ENCODE measurements at places on chromosomes 6 and 20.

- peak; percentile 82 for DNase-seq
Measured at GRCh38 chr6:137927777-137928218, 60.7 kb downstream of the TNFAIP3 start.

- DNase-seq, result no peak
Measured at GRCh38 chr6:63261820-63262219, 50.6 kb downstream of the FKBP1C start.

- DNase-seq, result no peak
Measured at GRCh38 chr6:42204768-42205282, 10.1 kb upstream of the GUCA1B start.

GRCh38 chr6:3707024-3707423 lies 44.5 kb downstream of the PXDC1 start:
- no peak for DNase-seq

- no peak for DNase-seq
Measured at GRCh38 chr20:53574259-53574789, 19.3 kb downstream of the ZNF217 start.

- no peak for DNase-seq
Measured at GRCh38 chr6:24891004-24891403, 44.8 kb downstream of the RIPOR2 start.

DNA sequence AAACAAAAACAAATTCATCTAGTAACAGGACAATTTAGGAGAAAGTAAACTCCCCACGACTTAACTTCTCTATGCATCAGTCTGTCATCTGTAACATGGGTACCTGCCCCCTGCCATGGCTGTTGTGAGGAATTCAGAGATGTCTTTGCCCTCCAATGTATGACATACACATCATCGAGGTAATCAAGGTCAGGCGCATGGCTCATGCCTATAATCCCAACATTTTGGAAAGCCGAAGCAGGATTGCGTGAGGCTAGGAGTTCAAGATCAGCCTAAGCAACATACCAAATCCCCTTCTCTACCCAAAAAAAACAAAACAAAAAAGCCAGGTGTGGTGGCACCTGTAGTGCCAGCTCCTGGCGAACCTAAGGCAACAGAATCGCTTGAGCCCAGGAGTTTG lies 9.0 kb downstream of the EEF1A1 start:
- DNase-seq, result no peak

DNA sequence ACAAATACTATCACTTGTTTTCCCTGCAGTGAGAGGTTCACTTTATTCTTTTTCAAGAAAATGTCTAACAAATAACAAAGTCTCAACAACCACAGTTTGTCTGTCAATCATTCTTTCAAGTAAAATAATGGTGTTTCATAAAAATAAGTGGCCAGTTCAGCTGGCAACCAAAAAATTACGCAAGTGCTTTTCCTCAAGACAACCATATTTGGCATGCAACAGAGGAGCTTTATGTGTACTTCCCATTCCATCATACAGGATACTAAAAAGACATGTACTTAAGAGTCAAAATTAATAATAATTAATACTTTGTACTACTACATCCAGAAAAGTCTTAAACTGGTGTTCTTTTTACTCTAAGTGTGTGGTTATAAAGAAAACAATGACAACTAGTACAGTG lies 34.6 kb downstream of the ATG5 start:
- no peak for DNase-seq

- DNase-seq, result no peak
Measured at GRCh38 chr6:132954222-132954621, 139.9 kb downstream of the RPS12 start.

- DNase-seq, result no peak
Measured at GRCh38 chr20:38139977-38140753, 24.9 kb downstream of the TGM2 start.

DNA sequence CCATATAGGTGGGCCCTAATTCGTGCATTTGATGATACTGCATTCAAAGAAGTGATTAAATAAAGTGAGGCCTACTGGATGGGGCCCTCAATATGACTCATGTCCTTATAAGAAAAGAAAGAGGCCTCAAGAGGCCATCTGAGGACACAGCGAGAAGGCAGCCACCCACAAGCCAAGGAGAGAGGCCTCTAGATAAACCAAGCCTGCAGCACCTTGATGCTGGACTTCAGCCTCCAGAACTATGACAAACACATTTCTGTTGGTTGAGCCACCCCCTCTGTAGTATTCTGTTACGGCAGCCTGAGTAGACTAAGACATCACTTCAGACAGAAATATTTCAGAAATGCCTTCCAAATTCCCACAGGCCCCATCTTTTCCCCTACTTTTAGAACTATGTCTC lies 82.5 kb upstream of the PLEKHG1 start:
- no peak for DNase-seq

DNA sequence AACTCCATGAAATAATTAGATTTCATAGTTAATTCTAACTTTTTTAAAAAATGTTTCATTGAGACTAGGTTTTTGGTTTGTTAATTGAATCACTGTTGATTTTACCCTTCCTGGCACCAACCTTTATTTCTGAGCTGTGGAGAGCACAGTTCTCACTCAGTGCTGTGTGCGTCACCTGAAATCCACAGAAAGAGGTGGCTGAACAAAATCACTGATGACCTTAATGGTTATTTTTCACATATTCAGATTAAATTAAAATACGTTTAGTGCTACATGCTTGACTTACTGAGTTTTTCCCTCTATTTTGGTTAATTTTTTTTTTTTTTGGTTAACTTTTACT lies 89.4 kb downstream of the SLC16A10 start:
- no peak for DNase-seq

DNA sequence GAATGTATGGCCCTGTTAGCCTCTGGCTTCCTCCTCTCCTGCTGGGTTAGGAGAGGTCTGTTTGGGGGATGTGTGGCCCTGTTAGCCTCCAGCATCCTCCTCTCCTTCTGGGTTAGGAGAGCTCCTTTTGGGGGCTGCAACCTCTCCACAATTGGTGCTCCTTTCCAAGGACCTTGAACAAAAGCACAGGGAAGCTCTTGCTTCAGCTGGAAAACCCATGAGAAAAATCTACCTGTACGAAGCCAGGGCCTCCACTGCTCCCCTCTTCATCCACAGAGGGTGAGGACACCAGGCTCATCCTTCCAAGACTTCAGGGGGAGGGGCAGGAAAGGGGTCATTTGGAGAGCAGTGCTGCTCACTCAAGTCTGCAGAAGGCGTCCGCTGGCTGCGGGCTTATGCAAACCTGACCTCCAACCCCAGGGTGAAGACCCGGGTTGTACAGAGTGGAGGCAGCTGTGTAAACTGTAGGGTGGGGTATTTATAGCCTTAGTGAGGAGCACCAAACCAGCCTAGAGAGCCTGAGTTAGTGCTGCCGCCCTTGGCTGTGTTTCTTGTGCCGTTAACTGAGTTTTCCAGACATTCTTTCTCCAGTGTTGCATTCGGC lies 62.1 kb downstream of the SLC24A3 start:
- DNase-seq, result no peak

DNA sequence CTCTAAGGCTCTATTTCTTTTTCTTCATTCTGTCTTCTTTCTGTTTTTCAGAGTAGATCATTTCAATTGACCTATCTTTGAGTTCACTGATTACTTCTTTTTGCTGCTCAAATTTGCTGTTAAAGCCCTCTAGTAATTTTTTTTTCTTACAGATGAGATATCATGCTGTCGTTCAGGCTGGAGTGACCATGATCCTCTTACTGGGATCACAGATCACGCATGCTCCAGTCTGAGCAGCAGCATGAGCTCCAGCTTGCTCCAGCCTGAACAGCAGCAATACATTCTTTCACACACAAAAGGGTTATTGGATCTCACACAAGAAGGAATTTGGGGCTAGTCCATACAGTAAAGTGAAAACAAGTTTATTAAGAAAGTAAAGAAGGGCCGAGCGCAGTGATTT lies 12.3 kb upstream of the TRIM38 start:
- no peak for DNase-seq

- no peak for DNase-seq
Measured at GRCh38 chr6:18386298-18386976, 713 bp upstream of the RNF144B start.

DNA sequence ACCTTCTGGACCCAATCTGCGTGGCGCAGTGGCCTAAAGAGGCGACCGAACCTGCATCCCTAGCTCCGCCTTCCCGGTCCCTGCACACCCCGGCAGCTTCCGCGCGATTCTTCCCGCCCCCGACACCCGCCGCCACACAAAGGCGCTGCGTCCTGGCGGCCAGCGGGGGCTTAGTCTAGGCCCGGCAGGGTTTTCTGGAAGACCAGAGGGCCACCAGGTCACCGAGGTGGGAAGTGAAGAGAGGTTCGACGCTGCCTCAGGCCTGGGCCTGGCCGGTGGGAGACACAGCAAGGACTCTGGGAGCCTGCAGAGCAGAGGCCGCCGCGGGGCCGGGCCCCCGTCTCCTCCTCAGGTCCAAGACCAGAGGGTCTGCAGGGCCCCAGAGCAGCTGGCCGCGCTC lies 154.9 kb downstream of the OR2B2 start:
- peak; percentile 41 for DNase-seq

DNA sequence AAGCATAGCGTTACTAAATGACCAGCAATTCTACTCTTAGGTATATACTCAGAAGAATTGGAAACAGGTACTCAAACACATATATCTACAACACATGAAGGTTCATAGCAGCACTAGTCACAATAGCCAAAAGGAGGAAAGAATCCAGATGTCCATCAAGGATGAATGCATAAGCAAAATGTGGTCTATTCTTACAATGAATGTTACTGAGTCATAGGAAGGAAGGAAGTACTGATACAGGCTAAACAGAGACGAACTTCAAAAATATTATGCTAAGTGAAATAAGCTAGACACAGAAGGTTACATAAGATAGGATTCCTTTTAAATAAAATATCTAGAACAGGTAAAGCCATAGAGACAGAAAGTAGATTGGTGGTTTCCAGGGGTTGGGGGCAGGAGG lies 93.5 kb downstream of the MAP3K7 start:
- no peak for DNase-seq

DNA sequence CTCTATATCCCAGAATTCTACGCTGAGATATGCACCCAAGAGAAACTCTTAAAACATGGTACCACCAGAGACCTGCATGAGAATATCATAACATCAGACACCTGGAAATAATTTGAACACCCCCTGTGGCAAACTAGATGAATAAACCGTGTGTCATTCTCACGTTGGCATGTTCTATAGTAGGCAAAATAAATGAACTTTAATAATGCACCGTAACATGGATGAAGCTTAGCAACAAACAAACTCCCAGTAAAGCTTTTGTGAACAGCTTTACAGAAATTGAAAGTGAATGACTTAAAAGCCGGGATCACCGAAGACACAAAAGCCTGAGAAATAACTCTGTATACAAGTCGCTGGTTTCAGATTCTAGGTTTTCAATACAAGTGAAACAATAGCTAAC lies 1166.8 kb upstream of the CITED2 start:
- no peak for DNase-seq

- DNase-seq, result no peak
Measured at GRCh38 chr20:47876311-47877088, 91.2 kb upstream of the SULF2 start.

DNA sequence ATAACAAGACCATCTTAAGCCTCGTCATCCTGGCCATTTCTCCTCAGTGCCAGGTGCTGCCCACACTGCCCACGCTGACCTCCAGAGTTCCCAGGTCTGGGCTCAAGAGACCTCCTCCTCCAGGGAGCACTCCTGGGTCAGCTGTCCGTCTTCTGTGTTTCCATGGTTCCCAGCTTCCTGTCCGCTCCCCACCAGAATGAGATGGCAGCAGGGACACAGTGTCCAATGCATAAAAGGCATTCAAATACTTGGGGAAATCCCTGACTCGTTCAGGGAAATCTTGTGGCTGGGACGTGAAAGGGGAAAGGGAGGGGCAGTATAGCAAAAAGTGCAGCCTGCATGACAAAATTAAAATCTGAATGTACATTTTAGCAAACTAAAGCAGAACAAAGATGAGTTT lies 54.3 kb downstream of the SLC23A2 start:
- no peak for DNase-seq

DNA sequence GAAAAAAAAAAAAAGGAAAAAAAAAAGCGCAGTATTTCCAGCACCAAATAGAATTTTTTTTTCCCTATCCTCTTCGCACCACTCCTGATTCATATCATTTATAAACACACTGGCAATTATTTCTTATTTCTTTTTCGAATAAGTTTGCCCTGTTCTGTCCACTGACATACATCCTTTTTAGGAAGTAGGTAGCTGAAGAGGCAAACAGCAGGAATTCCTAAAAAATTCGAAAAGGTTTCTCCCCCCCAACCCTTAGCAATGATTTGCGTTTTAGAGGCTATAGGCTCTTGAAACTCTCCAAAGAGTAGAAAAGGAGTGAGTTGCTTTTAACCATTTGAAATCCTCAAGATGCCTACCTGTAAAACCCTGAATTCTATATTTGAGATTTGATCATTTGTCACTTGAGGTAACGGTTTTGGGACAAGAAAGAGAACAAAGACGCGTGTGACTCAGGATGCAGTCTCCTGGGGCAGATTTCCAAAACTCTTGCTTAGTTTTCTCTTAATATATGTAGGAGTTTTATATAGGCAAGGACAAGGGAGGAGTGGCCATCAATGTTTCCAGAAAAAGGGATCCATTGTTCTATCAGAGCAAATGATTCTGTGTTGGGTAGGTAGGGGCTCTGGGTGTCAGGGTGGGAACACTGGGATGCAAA lies 531 bp upstream of the CCN2 start:
- DNase-seq, result no peak

GRCh38 chr6:11076540-11076939 lies 17.1 kb upstream of the SMIM13 start:
- no peak for DNase-seq

DNA sequence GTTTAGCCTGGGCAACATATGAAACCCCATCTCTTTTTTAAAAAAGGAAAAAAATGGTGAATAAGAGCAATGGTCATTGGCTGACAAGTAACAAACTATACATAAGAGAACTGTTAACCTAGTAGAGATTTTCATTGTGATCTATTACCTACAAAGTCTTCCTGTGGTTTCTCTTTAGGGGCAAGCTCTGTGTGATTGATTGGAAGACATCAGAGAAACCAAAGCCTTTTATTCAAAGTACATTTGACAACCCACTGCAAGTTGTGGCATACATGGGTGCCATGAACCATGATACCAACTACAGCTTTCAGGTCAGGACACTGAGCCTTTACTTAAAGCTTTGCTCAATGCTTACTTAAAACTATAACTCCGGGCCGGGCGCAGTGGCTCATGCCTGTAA lies 19.2 kb downstream of the MGME1 start:
- DNase-seq, result peak; percentile 20

- no peak for DNase-seq
Measured at GRCh38 chr20:47577314-47577713, 75.6 kb downstream of the NCOA3 start.

GRCh38 chr6:52929321-52930164 lies 20.0 kb upstream of the GSTA3 start:
- no peak for DNase-seq

DNA sequence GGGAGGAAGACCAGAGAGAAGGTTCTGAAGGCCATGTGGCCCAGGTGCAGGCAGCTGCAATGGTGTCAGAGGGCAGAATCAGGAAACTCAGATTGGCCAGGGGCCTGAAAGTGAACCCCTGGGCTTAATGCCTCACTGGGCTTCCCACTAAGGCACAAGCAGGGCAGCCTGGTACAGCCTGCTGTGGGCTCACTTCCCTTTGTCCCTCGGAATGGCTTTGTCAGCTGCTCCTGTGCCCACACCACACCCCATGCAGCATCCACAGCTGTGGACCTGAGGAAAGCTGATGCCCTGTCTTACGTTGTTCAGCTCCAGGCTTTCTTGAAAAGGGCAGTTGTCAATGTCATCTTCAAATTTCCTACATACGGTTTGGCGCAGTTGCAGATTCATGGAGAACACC lies 2.4 kb downstream of the CST9 start:
- DNase-seq, result no peak

GRCh38 chr6:5766260-5766659 lies 240.5 kb downstream of the NRN1 start:
- DNase-seq, result no peak

- no peak for DNase-seq
Measured at GRCh38 chr6:148466158-148466557, 123.5 kb downstream of the SASH1 start.
